ENCODE measurements at places on chromosomes 6 and 20. TPM values are rescaled to one million over a fixed set of nuclear protein-coding genes. Genes with fewer than 3 reads are reported as not detected.

The RIPOR3 gene
- total RNA-seq, result not detected

The DAAM2 gene
- total RNA-seq, result not detected

The HDGFL1 gene
- not detected for total RNA-seq

The WFDC12 gene
- not detected for total RNA-seq

The FNDC11 gene
- total RNA-seq, result 0.80 TPM

The TREML4 gene
- not detected for total RNA-seq

The CST2 gene
- not detected for total RNA-seq

The BANF2 gene
- not detected for total RNA-seq

The MACROD2 gene
- not detected for total RNA-seq

The TCP11 gene
- total RNA-seq, result not detected

The COL21A1 gene
- total RNA-seq, result 0.13 TPM

The SLPI gene
- not detected for total RNA-seq

The MYH7B gene
- not detected for total RNA-seq

The SNPH gene
- 7.3 TPM for total RNA-seq

The ARMH2 gene
- total RNA-seq, result not detected

The MYMX gene
- not detected for total RNA-seq

The HLA-DQB2 gene
- not detected for total RNA-seq
